Stimulated activated CD4-positive, alpha-beta T cell treated with anti-CD3 and anti-CD28 coated beads, Interleukin-12 subunit alpha, Interleukin-12 subunit beta, amount 100 ng/mL, for 4 hours (primary cell): ENCODE measurements at places on chromosomes 4 and X.

GRCh38 chr4:164956766-164957643, 20.5 kb downstream of the TRIM61 start:
- DNase-seq, result peak; percentile 66

DNA sequence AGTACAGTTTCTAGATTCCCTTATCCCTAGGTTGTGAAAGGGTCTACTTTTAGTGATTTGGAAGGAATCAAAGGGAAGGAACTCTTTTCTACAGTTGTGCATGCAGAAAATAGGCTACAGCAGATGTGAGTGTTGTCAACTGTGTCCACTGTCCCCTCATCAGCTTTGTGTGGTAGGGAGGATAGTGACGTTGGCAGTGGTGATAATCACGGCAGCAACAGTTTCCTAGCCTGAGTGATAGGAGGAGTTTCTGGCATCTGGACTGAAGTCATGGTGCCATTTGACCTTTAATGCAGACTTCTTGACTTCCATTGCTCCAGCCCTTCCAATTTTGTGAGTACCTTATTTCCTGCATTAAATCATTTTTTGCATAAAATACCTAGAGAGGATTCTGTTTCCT, 39.3 kb downstream of the SRPX start:
- DNase-seq, result no peak

DNA sequence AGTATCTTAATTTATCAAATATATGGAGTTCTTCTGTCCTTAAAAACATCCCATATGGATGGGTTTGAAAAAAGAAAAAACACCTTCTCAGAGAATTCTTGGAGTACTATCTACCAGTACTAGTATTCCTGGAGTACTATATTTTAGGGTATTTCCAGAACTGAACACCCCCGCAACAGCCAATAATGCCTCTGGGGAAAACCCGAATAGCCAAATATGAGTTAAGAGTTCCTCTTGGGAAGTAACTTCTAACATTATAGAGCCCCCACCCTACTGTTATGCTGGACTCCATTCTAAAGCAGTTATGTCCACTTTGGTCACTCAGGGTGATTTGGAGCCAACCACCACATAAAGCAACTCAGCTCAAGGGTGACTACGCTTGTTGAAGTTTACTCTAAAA, 115.0 kb upstream of the RASGEF1B start:
- no peak for DNase-seq

GRCh38 chr4:188372829-188373228, 233.6 kb downstream of the TRIML1 start:
- no peak for DNase-seq

- no peak for DNase-seq
Observed at GRCh38 chr4:19178835-19179234, 1072.9 kb upstream of the SLIT2 start.
